SIG-M5 (cell line): ENCODE measurements at places on chromosomes 11 and 22.

- DNase-seq = no peak
Measured at GRCh38 chr11:98358551-98358950, 662.2 kb upstream of the CNTN5 start.

DNA sequence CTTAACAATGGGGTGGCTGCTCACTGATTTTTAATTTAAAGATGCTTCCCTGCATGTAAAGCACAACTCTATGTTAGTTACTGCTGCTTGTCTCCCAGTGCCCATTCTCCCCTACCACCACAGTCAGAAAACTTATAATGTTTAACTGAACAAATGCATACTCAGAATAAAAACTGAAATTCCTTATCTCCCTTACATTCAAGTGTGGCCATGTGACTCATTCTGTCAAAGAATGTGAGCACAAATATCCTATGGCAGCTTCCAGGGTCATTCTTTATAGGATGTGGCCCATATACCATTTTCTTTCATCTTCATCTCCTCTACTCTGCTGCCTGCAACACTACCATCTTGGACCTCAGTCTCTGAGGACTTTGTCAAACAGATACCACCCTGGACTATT, 374.8 kb downstream of the DYNC2H1 start:
- DNase-seq = no peak

- no peak for DNase-seq
Measured at GRCh38 chr22:38040953-38041759, 16.0 kb upstream of the PICK1 start.

DNA sequence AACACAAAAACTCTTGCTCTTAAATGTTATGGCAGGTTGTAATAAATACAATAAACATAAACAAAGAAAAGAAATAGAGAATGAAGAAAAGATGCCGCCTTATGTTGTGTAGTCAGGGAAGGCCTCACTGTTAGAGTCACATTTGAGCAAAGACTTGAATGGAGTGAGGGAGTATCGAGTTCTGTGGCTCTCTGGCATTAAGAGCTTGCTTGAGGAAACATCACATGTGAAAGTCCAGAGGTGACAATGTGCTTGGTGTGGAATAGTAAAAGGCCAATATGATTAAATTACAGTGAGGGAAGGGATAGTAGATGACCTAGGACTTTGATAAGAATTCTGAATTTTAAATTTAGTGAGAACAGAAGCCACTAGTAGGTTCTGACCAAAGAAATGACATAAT, 139.4 kb downstream of the ATG16L2 start:
- DNase-seq = no peak

DNA sequence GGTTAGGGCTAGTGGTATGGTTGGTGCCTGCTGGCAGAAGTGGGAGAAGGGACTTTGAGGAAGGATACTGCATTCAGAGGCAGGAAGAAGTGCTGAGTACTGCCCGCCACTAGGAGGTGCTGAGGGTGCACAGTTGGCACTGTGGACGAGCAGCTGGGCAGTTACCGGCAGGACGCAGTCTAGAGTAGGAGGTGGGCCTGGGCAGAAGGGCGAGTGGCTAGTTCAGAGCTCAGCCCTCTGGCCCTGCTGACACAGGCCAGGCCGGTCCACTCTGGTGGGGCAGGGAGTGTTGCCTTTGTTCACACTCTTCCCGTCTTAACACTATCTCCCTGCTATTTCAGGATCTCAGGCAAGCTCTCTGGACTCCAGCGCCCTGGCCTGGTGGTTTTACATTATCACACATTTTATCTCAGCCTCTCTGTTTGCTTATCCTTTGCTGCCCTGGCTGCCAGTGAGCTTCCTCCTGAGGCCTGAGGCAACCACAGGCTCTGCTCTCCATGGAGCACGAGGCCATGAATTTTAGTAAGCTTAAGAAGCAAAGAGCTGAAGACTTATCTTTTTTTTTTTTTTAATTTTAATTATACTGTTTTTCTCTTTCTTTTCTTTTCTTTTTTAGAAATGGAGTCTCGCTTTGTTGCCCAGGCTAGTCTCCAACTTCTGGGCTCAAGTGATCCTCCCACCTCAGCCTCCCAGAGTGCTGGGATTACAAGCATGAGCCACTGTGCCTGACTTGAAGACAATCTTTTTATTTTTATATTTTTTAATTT, 26.9 kb downstream of the SNAP29 start:
- DNase-seq = no peak

GRCh38 chr11:108975026-108975425, 310.2 kb downstream of the DDX10 start:
- DNase-seq = no peak

DNA sequence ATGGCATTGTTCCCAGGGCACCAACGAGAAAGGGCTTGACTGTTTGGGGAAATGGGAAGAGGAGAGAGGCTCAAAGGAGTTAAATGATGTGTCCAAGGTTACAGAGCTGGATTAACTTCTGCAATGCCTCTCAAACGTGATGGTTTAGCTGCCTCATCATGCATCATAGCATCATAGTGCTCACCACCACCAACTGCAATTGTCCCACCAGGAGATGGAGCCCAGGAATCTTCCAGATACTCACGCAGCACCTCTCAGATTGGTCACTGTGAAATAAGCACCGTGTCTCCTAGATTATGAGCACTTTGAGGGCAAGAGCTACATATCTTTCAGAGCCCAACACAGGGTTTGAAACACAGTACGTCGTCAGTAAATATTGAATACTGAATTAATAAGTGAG, 69.2 kb downstream of the PRSS23 start:
- DNase-seq = no peak

- DNase-seq = no peak
Measured at GRCh38 chr22:25078591-25078990, 121.1 kb upstream of the CRYBB3 start.

- DNase-seq = no peak
Measured at GRCh38 chr11:2525166-2525861, 80.5 kb downstream of the KCNQ1 start.

- no peak for DNase-seq
Measured at GRCh38 chr11:110747531-110747930, 35.3 kb upstream of the ARHGAP20 start.

GRCh38 chr11:33479231-33479630, 221.4 kb downstream of the C11orf91 start:
- no peak for DNase-seq

GRCh38 chr22:30182815-30183214, 63.7 kb downstream of the LIF start:
- no peak for DNase-seq
